Fibroblast of the aortic adventitia (primary cell): ENCODE measurements at places on chromosomes 12 and 14. TPM values are rescaled to one million over a fixed set of nuclear protein-coding genes. Genes with fewer than 3 reads are reported as not detected.

The SLC5A8 gene
- total RNA-seq = not detected in 2 replicates

DNA sequence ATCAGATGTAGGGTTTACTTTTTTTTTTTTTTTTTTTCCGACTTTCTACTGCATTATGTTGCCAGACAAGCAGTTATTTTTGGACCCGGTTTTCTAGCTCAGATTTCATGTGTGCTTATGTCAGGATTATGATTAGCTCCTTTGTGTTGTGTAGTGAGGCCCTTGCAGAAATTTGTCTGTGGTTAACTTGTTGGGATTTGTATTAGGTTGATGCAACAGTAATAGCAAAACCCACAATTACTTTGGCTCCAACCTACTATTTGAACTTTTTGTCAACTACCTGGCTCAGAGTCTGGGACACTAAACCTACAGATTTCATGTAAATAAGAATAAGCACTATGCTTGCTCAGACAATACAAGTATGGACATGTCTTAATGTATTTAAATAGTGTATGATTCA is 44.1 kb upstream of the KCNJ8 start:
- DNase-seq = peak; percentile 91

GRCh38 chr14:47277703-47278102 is 397.7 kb downstream of the MDGA2 start:
- peak; percentile 1 for DNase-seq

DNA sequence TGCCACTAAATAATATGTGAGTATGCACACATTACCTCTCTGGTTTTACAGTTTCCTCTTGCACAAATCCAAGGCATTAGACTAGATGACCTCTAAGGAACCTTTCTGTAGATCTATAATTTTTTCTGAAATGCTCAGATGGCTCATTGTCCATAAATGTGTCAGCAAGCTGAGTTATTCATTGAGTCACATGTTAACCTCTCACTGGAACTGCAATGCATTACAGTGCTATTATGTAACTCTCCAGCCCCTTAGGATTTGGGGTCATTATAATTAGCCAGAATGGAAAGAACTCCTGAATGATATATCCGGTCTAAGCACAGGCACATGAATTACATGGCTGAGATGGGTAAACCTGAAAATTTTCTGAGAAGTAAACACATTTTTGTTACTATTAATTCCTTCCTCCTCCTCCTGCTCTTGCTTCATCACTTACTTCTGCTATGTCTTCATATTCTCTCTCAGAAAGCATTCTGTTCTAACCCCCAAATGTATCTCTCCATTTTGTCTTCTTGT is 20.3 kb upstream of the DRAM1 start:
- DNase-seq = peak; percentile 78

The SERPINA10 gene
- not detected in 2 replicates for total RNA-seq

- no peak for DNase-seq
Observed at GRCh38 chr14:100539003-100539660, 48.1 kb downstream of the BEGAIN start.

DNA sequence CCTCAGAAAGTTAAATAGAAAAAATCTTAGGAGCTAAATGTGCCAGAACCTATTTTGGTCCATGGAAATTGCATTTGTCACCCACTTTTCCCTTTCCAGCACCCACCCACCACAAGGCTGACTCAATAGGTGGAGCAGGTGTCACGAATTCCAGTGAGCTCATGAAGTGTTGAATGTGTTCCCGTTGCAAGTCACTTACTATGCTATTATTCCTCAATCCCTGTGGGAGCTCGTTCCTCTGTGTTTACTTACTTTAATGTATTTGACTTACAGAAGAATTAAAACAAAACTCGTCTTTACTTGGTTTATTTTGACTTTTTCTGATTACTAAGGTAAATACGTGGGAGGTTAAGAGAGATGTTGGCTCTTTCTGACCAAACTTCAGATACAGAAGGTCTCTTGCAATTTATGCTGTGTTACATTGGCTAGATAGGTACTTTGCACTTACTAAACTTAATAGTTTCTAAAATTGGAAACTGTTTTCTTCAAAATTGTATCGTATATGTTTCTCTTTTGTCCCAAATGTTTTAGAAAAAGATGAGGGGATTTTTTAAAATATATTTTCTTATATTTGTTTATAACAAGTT is 269.4 kb upstream of the NOVA1 start:
- DNase-seq = peak; percentile 51

The PIWIL1 gene
- not detected in 2 replicates for total RNA-seq

The TIGAR gene
- total RNA-seq = 11.5 and 20.4 TPM in 2 replicates

The GPX2 gene
- not detected in 2 replicates for total RNA-seq

GRCh38 chr12:5512601-5512970 is 80.7 kb downstream of the NTF3 start:
- no peak for DNase-seq

The CMTM5 gene
- total RNA-seq = 0.49 TPM in 1 of 2 replicates, not detected in the other

DNA sequence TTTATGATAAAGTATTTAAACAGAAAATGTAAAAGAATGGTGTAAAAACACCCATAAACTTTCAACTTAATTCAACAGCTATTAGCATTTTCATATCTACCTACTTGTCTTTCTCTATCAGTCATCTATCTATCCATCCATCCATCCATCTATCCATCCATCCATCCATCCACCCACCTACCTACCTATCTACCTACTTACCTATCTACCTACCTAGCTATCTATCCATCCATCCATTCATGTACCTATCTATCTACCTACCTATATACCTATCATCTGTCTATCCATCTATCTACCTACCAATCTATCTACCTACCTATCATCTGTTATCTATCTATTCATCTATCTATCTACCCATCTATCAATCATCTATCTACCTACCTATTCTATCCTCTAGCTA is 8.5 kb downstream of the NOS1 start:
- no peak for DNase-seq

The DEGS2 gene
- 0.16 TPM in 1 of 2 replicates, not detected in the other for total RNA-seq

The CPNE6 gene
- not detected in 2 replicates for total RNA-seq

The NOVA1 gene
- total RNA-seq = 2.7 and 16.9 TPM in 2 replicates

GRCh38 chr12:124764870-124765580 is 98.6 kb downstream of the SCARB1 start:
- DNase-seq = peak; percentile 98

DNA sequence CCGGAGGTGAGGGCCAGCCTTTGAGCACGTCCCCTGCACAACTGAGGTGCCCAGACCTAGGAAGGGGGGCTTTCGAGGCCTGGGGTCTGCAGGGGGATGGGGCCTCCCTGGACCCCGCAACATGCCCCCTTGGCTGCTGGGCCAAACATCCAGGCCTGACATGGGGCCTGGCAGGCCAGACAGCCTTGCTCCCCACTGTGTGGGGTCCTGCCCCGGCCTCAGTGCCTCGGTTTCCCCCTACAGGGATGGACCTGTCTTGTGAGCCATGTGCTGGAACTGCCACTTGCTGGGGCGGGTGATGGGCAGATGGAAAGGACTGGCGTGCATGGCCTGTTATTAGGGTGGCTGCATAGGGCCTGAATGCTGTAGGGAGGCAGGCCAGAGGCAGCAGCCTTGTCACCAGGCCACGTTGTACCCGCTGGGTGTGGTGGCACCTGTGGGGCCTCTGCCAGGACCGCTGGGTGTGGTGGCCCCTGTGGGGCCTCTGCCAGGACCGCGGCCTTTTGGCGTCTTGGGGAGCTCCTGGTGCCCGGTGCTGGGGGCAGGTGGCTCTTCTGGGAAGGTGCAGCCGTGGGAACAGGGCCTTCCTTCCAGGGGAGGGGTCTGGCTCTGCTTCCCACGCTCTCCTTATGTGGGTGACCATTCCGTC is 20.4 kb downstream of the ASPG start:
- DNase-seq = no peak

DNA sequence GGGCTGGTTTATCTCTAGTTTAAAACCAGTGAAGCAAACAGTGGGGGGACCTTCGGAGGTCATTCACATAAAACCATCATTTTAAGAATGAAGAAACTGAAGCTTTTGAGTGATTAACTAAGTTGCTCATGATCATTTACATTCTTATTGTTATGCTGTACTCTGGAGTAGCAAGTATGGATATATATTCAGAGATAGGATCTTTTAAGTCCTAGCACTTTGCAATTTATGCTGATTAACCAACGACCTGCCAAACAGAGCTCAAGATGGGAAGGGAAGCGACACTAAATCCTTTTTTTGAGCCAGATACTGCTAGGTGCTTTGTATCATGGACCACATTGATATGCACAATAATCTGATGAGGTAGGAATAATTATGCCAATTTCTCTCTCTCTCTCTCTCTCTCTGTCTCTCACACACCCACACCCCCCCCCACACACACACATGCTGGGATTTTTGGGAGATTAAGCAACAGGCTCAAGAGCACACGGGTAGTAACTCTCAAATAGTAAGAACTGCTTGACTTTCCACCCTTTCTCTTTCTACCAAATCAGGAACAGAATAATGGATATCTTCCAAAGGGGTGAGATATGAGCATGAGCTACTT is 303.4 kb downstream of the APAF1 start:
- DNase-seq = no peak

- DNase-seq = no peak
Observed at GRCh38 chr14:97185186-97185585, 388.0 kb downstream of the VRK1 start.

The EMP1 gene
- 19.1 and 244 TPM in 2 replicates for total RNA-seq

DNA sequence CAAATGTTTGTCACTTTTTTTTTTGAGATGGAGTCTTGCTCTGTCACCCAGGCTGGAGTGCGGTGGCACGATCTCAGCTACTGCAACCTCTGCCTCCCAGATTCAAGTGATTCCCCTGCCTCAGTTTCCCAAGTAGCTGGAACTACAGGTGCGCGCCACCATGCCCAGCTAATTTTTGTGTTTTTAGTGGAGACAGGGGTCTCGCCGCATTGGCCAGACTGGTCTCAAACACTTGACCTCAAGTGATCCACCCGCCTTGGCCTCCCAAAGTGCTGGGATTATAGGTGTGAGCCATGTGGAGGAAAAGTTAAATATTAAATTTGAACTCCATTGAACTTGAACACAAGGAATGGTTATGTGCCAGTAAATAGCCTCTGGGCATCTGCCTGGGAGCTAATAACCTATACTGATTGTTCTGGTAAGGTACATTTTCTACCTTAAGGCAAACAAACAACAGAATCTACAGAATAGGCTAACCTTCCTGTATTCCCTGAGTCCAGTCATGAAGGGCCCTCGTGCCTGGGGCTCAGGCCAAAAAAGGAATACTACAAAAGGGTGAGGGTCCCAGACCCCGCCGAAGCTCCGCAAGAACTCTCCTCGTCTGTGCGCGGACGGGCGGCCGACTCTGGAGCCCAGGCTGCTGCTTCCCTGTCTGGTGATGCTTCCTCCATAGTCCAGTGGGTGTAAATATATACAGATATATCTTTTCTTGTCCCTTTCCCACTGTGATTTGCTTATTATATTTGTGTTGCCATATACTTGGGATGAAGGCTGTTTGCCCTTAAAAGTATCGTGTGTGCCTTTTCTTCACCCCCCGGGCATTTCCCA is 74.0 kb upstream of the EIF5 start:
- DNase-seq = no peak

DNA sequence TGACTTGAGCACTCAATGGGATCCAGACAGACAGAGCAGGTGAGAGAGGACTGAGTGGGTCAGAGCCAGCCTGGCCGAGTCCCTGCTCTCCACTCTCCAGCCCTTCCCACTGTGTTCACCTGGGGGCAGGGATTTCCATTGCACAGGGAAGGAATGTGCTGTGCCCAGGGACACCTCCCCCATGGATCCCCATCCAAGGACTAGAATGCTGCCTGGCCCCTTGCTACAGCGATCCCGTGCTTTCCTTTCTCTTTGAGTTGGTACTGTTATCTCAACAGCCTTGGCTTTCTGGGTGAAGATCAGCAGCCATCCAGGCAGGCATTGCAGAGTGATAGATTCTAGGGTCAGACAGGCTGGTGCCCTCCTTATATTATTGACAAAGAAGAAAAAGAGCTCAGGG is 60.3 kb upstream of the DLK1 start:
- DNase-seq = no peak

DNA sequence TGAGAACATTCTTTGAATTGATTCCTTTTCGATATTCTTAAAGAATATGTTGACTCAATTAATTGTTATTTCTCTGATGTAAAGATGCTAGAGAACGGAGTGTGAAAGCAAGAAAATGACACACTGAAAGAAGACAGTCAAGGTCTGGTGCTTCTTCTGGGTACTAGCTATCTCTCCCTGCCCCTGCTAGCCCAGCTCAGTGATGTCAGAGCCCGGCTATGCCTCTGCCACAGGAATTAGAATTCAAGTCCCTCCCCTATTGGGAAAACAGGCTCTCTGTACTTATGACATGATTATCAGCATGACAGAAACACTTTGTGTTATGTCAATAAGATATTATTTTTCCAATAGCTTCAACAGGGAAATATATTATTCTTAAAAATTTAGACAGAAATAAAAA is 252.4 kb downstream of the KCNC2 start:
- DNase-seq = no peak

DNA sequence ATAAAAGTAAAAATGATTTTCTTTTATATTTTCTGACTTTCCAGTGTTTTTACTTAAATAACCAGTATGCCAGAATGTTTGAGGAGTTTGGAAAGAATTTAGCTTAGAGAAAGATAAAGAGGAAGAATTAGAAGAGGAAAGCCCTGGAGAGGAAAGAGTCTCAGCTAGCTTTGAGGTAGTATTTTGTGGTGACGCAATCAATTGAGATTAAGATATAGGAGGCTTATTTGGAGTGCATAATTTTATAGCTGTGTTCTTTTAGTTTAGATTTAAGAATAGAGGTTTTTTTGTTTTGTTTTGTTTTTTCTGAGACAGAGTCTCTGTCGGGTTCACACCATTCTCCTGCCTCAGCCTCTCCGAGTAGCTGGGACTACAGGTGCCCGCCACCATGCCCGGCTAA is 18.1 kb downstream of the CLEC2B start:
- no peak for DNase-seq

The POU6F1 gene
- 3.5 and 5.7 TPM in 2 replicates for total RNA-seq

DNA sequence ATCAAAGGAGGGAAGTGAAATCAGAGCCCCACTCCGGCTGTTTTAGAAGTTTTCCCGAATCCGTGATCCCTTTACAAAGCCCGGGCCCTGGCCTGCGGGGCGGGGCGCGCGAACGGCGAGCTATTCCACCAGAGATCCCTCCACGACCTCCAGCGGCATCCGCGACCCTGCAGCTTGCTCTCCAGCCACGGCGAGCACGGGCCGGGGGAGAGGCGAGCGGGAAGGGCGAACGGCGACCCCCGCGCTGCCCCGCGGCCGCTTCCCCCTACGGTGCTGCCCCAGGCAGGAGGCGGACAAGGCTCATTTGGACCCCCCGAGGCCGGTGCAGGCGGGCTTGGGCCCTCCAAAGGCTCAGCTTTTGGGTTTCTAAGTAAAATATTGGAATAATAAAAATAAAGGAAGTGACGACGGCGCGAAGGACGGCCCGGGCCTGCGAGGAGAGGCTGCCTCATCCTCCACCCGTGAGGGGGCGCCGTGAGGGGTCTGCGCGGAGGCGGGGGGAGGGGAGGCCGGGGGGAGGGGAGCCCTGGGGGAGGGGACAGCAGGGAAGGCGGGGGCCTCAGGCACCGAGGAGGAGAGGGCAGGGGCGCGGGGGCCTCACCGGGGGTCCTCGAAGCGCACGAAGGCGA is 613 bp downstream of the SRSF9 start:
- no peak for DNase-seq

The KCNH5 gene
- 0.36 TPM in 1 of 2 replicates, not detected in the other for total RNA-seq
